ENCODE measurements at places on chromosomes 1 and 21.

DNA sequence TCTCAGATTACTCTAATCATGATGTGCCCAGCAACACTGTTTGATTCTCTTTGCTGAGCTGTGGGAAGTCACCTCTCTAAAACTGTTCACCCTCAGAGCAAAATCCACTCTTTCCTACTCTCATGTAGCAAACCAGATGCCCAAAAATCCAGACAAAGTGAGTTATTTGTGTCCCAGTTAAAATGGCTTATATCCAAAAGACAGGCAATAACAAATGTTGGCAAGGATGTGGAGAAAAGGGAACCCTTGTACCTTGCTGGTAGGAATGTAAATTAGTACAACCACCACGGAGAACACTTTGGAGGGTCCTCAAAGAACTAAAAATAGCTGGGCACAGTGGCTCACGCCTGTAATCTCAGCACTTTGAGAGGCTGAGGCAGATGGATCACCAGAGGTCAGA lies 384.0 kb downstream of the HHIPL2 start:
- DNase-seq: no peak

- DNase-seq: no peak
Observed at GRCh38 chr1:75712306-75712705, 12.2 kb upstream of the ACADM start.

DNA sequence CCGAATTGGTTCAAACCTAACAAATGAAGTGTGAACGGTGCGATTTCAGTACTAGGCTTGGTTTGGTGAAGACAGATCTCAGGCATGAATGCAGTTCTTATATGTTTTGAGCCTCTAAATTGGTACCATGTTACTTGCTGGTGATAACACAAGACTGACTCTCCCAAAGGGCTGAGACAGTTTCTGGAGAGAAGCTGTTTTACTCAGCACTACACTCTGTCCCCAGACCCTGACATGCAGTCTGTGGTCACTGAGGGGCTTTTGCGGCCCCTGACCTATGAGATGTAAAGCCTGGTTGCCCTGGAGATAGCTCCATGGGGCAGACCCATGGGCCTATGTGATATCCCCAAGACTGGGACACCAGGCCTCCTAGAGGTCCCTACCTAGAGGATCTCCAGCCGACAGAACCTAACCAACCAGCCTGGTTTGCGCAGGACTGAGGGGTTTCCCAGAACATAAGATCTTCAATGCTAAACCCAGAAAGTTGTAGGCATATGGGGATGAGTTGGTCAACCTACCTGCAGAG lies 19.4 kb upstream of the FOXE3 start:
- DNase-seq: no peak

- DNase-seq: peak; percentile 64
Observed at GRCh38 chr1:201085902-201086735, 26.1 kb downstream of the CACNA1S start.

GRCh38 chr1:167541610-167542009 lies 12.0 kb downstream of the CREG1 start:
- peak; percentile 35 for DNase-seq

GRCh38 chr1:156582388-156583017 lies 3.0 kb downstream of the TTC24 start:
- no peak for DNase-seq

GRCh38 chr1:85609976-85610375 lies 29.4 kb downstream of the CCN1 start:
- DNase-seq: no peak

- no peak for DNase-seq
Observed at GRCh38 chr1:53306168-53306567, 21.7 kb downstream of the LRP8 start.

- DNase-seq: no peak
Observed at GRCh38 chr1:152190589-152190988, 31.6 kb upstream of the RPTN start.

DNA sequence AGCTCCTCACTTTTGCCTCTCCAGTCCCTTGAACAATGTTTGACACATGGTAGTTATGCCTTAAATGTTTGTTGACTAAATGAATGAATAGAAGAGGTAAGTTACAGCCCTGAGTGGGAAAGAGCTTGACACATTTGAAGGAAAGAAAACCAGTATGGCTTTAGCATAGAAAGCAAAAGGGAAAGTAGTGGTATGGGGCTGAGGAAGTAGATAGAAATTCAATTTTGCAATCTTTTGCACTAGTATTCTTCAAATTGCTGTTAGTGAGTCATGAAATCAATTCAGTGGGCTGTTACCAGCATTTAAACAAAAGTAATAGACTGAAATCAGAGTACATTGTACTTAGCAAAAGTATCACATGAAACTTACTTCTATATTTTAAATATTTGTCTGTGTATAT lies 21.1 kb downstream of the PLA2G4A start:
- no peak for DNase-seq

- no peak for DNase-seq
Observed at GRCh38 chr21:15992171-15992570, 262.4 kb downstream of the USP25 start.

DNA sequence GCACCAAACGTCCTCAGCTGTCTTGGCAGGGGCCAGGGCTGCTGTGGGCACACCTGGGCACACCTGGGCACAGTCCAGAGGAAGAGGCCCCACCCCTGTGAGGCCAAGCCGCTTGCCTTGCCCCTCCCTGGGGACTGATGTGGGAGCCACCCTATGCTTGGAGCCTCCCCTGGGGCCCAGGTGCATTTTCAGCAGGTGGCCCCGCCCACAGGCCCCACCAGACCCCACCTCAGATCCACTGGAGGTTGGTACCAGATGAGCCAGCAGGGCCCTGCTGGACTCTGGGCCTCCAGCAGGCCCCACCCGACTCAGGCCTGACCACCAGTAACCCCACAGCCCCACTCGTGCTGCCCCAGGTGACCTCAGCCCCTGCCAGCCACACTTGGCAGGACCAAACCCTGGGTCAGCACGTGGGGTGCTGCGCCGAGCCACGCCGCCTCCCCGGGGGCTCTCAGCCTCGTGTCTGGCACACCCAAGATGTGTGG lies 8.8 kb downstream of the SLC19A1 start:
- no peak for DNase-seq

DNA sequence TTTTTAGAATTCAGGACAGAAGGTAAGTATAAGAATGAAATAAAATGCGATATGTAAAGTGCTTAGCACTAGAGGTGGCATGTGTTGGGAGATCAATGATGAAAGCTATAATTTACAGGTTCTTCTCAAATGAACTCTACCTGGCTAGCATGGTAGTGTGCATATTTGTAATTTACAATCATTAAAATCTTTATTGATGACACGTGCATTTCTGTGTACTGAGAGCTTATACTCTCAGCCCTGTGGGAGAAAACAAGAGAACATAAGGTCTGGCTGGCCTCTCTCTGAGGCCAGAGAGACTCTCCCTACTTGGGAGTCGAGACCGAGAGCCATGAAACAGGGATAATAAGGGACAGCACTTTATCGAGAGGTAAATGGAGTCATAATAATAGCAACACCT lies 76.4 kb downstream of the COLGALT2 start:
- no peak for DNase-seq

DNA sequence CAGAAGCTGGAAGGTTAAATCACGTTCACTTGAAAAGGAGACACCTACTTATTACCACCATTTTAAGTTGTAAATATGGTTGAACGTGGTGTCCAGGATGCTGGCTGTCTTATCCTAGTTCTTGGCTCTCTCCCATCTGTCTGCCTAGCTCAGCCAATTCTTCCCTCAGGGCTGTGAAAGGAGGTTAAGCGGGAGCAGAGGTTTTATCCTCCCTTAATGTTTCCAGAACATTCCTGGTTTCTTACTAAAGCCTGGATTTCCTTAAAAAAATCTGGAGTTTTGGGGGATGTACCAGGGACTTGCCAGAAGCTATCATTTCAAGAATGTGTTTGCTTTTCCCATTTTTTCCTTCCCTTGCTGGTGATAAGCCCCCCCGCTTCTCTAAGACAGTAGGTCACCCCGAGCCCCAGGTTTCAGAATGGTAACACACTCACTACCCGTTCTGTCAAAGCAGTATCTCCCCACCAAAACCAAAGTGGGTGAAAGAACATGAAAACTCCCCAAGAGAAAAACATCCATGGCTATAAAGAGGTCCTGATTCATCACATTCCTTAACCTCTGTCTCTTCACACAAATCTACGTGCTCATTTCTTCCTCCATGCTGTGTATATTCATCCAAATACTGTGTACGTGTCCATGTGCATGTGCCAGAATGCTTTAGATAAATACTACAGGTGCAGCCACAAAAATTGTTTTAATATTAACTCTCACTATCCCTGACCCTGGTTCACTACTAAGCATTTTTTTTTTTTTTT lies 114.7 kb downstream of the MAP3K21 start:
- DNase-seq: no peak

- no peak for DNase-seq
Observed at GRCh38 chr1:94544706-94545490, 3.3 kb upstream of the F3 start.

GRCh38 chr21:45285266-45285931 lies 2.3 kb downstream of the POFUT2 start:
- DNase-seq: peak; percentile 4

DNA sequence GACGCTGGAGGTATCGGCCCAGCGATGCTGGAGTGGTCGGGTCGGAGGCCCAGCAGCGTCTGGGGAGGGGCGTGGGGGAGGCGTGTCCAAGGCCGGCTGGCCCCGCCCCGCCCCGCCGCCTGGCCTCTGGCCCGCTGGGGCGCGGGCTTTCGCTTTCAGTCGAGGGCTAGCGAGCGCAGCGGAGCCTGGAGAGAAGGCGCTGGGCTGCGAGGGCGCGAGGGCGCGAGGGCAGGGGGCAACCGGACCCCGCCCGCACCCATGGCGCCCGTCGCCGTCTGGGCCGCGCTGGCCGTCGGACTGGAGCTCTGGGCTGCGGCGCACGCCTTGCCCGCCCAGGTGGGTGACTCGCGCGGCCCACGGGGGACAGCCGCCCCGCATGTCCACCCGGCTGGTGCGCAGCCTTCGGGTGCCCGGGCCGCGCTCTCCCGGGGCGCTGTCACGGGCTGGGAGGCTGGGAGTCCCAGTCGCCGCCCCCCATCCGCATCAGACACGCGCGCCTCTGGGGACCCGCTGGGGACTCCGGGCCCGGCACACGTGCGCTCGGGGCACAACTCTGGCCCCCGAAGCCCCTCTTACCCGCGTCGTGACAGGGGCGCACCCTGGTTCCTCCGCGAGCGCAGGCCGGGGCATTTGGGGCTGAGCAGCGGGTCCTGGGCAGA lies at the start of gene TNFRSF1B:
TNFRSF1B (plus strand) TSS at position 158 of the 659 bp plus-strand sequence; CDS start at position 259, 101 bp downstream.
- DNase-seq: peak; percentile 80

All from activated CD4-positive, alpha-beta memory T cell treated with anti-CD3 and anti-CD28 coated beads for 36 hours (primary cell).